ENCODE measurements at places on chromosomes 4 and X. TPM values are rescaled to one million over a fixed set of nuclear protein-coding genes. Genes with fewer than 3 reads are reported as not detected.

The NOX1 gene
- total RNA-seq: not detected

The CTAG2 gene
- total RNA-seq: not detected

The FGB gene
- total RNA-seq: not detected

The NXF2 gene
- total RNA-seq: not detected

The HPGDS gene
- 7.4 TPM for total RNA-seq

The RHOXF1 gene
- not detected for total RNA-seq
